Heart left ventricle (tissue), 16 donors: ENCODE measurements at places on chromosomes 7 and 10. TPM values are rescaled to one million over a fixed set of nuclear protein-coding genes. Genes with fewer than 3 reads are reported as not detected.

Gene DRGX
- total RNA-seq = not detected

Gene CBX3
- 51.8 TPM for total RNA-seq

Gene HOXA2
- not detected for total RNA-seq

Gene TRIM50
- total RNA-seq = 0.35 TPM

Gene MINDY3
- total RNA-seq = 7.6 TPM

Gene OR2A12
- not detected for total RNA-seq

Gene NRAP
- 1,380 TPM for total RNA-seq

Gene AKR1D1
- not detected for total RNA-seq

Gene ACSM6
- not detected for total RNA-seq

- no peak for DNase-seq
- peaks cover 18% of the 10 kb centered on the region for H3K27me3 ChIP-seq
- H3K27ac ChIP-seq = no peak overlapping the region
- H3K4me1 ChIP-seq = peaks cover 5% of the 10 kb centered on the region
- no peaks in the 10 kb centered on the region for H3K36me3 ChIP-seq
- no peak overlapping the region for H3K4me3 ChIP-seq
These were observed 13.2 kb downstream of the MLXIPL start for GRCh38 chr7:73611017-73611555.

DNA sequence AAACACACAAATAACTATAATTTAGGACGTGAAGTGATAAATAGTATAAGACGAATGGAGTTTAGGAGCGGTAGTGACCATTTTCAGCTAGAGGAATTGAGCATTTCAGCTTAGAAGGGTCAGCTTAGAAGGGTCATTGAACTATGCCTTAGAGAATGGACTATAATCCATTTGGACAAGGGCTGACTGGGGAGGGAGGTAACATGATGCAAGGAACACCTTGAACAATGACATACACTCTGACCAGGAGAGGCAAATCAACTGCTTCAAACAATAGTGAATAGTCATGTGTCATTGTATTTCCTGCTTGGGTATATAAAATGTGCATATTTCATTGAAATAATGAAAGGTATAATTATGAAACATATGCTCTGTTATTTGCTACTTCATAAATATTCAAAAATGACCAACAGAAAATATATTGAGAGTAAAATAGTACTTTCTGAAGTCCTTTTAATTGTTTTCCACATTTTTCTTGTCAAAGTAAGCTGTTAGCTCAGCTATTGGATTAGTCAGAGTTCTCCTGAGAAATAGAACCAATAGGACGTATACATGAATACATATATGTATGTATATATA, 40.5 kb upstream of the WASL start:
- DNase-seq = no peak
- no peak overlapping the region for H3K27ac ChIP-seq
- no peak overlapping the region for H3K4me3 ChIP-seq

GRCh38 chr10:97498841-97499560, at the start of gene UBTD1:
UBTD1 (plus strand) TSS chr10:97498924; CDS start chr10:97499204, 280 bp downstream.
- peak within 1 kb of the TSS; percentile 95 for H3K27ac ChIP-seq
- peaks cover 63% of the 10 kb centered on the region for H3K4me1 ChIP-seq
- H3K4me3 ChIP-seq = peak within 1 kb of the TSS; percentile 86
- no peaks in the 10 kb centered on the region for H3K27me3 ChIP-seq
- peak; percentile 49 for DNase-seq

DNA sequence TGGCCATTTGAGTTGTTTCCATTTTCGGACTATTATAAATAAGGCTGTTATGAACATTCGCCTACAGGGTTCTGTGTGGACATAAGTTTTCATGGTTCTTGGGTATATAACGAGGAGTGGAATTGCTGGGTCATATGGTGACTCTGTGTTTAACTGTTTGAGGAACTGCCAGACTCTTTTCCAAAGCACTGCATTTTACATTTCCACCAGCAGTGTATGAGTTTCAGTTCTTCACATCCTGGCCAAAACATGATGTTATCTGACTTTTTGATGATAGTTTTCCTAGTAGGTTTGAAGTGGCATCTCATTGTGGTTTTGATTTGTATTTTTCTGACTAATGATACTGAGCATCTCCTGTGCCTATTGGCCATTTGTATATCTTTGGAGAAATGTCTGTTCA, 5.4 kb downstream of the SUV39H2 start:
- no peak overlapping the region for H3K27ac ChIP-seq
- no peak for DNase-seq
- H3K4me3 ChIP-seq = no peak overlapping the region
- H3K4me1 ChIP-seq = no peaks in the 10 kb centered on the region

GRCh38 chr7:36279926-36280315, 109.7 kb upstream of the ANLN start:
- peak overlapping the region; percentile 66 for H3K27ac ChIP-seq
- H3K27me3 ChIP-seq = no peaks in the 10 kb centered on the region
- H3K36me3 ChIP-seq = no peaks in the 10 kb centered on the region
- H3K4me1 ChIP-seq = peaks cover 20% of the 10 kb centered on the region

DNA sequence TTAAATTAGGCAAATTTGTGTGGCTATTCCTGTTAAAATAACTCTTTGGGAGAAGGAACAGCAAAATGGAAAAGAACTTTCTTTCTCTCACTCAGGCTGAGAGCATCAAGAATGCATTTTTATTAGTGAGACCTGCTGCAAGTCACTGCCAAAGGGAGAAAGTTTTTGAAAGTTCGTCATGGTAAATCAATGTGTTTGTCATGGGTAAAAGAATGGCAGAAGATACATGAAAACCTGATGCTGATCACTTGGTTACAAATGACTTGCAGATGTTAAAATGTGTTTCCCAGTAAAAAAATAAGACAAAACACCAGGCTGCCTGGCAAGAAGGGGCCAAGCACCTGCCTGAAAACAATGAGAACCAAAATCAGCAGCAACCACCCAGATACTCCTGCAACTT, 484.7 kb upstream of the NRP1 start:
- no peaks in the 10 kb centered on the region for H3K27me3 ChIP-seq
- no peak for DNase-seq
- H3K4me1 ChIP-seq = no peaks in the 10 kb centered on the region
- H3K36me3 ChIP-seq = no peaks in the 10 kb centered on the region

DNA sequence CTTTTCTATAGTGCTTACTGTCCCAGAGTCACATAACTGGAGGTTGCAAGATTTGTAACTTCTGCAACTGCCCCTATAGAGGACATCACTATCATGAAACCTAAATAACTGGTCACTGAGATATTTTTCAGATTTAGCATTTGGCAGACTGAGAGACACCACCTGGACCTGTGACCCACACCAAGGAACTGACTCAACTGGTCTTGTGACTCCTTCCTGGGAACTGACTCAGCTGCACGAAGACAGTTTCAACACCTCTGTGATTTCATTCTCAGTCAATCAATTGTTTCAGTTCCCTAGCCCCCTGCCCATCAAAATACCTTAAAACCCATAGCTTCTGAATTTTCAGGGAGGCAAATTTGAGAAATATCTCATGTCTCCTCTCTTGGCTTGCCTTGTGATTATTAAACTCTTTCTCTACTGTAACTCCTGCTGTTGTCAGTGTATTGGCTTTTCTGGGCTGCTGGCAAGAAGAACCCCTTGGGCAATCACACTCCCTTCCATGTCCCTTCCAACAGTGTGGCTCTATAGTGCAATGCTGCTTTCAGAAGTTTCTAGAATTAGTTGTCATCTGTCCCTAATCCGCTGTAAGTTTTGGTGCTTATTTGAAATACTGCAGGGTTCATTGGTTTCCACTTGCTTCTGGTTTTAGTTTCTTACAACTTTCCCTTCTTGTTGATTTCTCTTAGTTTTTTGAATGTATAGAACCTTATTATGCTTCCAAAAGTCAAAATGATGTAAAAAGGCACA, 127.8 kb upstream of the ADCY1 start:
- no peak overlapping the region for H3K27ac ChIP-seq
- no peak overlapping the region for H3K4me3 ChIP-seq
- no peaks in the 10 kb centered on the region for H3K36me3 ChIP-seq
- H3K27me3 ChIP-seq = no peaks in the 10 kb centered on the region
- no peaks in the 10 kb centered on the region for H3K4me1 ChIP-seq
- no peak for DNase-seq

DNA sequence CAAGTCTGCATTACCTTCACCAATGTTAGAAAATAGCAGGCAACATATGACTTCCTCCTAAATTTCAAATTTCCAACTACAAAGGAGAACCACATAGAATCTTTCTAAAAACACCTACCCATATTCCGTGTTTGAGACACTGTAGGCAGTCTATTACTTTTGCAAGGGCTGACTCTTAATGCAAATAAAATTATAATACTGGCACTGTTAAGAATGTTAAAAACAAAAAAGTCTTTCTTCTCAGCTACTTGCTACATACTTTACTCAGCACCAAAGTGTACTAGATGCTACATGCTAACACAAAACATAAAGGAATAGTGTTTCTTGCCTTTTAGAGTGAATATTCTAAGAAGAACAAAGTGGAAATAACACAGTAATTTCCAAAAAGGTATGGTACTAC, 65.4 kb downstream of the SRPK2 start:
- H3K36me3 ChIP-seq = no peaks in the 10 kb centered on the region
- H3K27me3 ChIP-seq = no peaks in the 10 kb centered on the region
- H3K4me1 ChIP-seq = peaks cover 6% of the 10 kb centered on the region
- no peak overlapping the region for H3K27ac ChIP-seq

DNA sequence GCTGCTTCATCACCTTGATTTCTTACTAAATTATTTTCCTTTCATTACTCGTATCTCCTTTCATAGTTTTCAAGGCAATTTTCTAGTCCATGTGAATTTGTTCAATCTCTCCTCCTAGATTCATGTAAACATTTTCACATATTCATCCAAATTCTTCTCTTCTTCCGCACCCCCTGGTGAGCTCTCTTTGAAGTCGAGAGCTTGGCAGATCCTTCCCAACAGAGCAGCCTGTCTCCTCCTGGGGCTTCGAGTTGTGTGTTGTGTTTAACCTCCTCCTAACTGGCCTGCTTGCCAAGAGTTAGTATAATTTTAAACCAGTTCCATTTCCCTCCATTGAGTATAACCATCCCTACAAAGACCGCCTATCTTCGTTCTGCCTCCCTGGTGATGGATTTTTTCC, 272.4 kb upstream of the CELF2 start:
- no peaks in the 10 kb centered on the region for H3K36me3 ChIP-seq
- H3K4me1 ChIP-seq = no peaks in the 10 kb centered on the region
- DNase-seq = no peak
- H3K27me3 ChIP-seq = no peaks in the 10 kb centered on the region

DNA sequence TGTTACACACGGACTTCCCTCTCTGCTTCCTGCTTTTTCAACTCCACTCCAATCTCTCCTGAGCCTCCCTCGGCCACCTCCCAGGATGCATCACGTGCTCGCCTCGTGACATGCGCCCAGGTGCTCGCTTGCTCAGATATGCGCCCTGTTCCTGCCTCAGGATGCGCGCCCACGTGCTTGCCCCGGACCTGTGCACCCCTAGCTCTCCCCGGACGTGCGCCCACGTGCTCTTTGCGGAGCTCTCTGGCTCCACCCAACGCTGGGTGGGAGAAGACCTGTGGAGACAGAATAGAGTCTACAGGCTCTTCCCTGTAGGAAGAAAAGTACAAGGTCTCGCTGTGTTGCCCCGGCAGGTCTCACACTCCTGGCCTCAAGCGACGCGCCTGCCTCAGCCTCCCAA, 23.1 kb downstream of the PARD3 start:
- DNase-seq = no peak
- no peaks in the 10 kb centered on the region for H3K27me3 ChIP-seq
- peaks cover 3% of the 10 kb centered on the region for H3K4me1 ChIP-seq

GRCh38 chr7:30652698-30653641, 29.3 kb downstream of the CRHR2 start:
- H3K36me3 ChIP-seq = no peaks in the 10 kb centered on the region
- no peak overlapping the region for H3K27ac ChIP-seq
- no peaks in the 10 kb centered on the region for H3K27me3 ChIP-seq
- no peak for DNase-seq
- no peaks in the 10 kb centered on the region for H3K4me1 ChIP-seq

GRCh38 chr7:28570113-28570969, 158.0 kb downstream of the CREB5 start:
- no peaks in the 10 kb centered on the region for H3K36me3 ChIP-seq
- H3K27me3 ChIP-seq = no peaks in the 10 kb centered on the region
- H3K4me3 ChIP-seq = no peak overlapping the region
- H3K4me1 ChIP-seq = no peaks in the 10 kb centered on the region
- no peak overlapping the region for H3K27ac ChIP-seq

DNA sequence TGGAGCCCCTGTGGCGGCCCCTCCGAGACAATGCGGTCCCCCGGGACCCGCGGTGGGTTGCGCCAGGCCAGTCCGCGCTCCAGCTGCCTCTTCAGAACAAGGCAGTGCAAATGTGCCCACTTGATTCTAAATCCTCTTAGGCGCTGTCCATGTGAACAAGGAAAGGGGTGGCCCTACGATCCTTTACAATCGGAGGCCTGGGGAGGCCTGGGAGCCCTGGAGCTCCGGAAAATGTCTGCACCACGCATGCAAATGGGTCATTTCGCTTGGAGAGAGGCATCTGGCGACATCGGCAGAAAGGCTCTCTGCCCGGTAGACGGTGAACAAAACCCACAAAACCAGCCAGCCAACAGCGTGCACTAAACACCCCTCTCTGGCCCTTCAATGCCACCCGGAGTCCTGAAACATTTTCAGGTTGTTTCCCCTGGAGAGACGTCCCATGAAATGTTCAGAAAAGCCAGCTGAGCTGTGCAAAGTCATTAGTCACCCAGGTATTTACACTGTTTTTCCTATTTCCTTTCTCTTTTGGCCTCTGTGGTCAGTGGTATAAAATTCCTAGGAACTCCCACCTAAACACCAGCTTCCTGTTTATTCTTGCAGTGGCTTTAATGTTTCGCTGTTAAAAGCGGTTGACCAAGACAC, 102.8 kb upstream of the ZNF438 start:
- H3K4me1 ChIP-seq = peaks cover 49% of the 10 kb centered on the region
- no peaks in the 10 kb centered on the region for H3K36me3 ChIP-seq
- no peaks in the 10 kb centered on the region for H3K27me3 ChIP-seq
- peak overlapping the region; percentile 95 for H3K27ac ChIP-seq
- peak overlapping the region; percentile 53 for H3K4me3 ChIP-seq

- H3K4me1 ChIP-seq = peaks cover 63% of the 10 kb centered on the region
- no peak for DNase-seq
- no peak overlapping the region for H3K4me3 ChIP-seq
- H3K27ac ChIP-seq = peak overlapping the region; percentile 46
- H3K36me3 ChIP-seq = peaks cover 31% of the 10 kb centered on the region
These were observed 46.5 kb downstream of the ZMIZ1 start for GRCh38 chr10:79115302-79115701.

- no peak for DNase-seq
- no peak overlapping the region for H3K4me3 ChIP-seq
- H3K27ac ChIP-seq = no peak overlapping the region
- no peaks in the 10 kb centered on the region for H3K36me3 ChIP-seq
These were observed 33.3 kb downstream of the SNX13 start for GRCh38 chr7:17907014-17907413.

DNA sequence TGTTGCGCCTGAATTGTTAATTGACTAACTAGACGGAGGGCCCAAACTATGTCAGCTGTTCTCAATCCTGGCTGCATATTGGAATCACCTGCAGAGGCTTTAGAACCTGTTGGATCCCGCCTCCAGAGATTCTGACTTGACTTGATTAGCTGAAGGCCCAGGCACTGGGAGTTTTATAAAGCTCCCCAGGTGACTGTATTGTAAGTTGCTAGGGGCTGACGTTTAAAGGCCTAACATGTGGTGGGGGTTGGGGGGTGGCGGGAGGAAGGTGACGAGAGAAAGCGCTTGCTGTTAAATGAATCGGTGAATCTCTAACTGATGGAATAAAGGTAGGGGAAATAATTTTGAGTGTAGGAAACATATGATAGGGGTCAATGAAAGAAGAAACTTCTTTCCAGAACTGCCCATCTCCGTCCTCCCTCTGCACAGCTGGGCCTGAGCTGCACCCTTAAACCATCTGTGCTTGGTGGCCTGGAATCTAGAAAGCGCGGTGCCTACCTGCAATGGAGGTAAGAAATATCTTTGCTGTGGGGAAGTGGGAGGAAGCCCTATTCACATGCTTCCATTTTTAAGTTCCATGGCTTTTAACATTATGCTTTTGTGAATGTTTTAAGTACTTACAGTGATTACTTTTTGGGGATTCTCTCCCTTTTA, 225.0 kb upstream of the FAM3C start:
- no peaks in the 10 kb centered on the region for H3K27me3 ChIP-seq
- no peak overlapping the region for H3K27ac ChIP-seq
- H3K36me3 ChIP-seq = no peaks in the 10 kb centered on the region
- no peak for DNase-seq
